ENCODE measurements at places on chromosomes 2 and 18.

DNA sequence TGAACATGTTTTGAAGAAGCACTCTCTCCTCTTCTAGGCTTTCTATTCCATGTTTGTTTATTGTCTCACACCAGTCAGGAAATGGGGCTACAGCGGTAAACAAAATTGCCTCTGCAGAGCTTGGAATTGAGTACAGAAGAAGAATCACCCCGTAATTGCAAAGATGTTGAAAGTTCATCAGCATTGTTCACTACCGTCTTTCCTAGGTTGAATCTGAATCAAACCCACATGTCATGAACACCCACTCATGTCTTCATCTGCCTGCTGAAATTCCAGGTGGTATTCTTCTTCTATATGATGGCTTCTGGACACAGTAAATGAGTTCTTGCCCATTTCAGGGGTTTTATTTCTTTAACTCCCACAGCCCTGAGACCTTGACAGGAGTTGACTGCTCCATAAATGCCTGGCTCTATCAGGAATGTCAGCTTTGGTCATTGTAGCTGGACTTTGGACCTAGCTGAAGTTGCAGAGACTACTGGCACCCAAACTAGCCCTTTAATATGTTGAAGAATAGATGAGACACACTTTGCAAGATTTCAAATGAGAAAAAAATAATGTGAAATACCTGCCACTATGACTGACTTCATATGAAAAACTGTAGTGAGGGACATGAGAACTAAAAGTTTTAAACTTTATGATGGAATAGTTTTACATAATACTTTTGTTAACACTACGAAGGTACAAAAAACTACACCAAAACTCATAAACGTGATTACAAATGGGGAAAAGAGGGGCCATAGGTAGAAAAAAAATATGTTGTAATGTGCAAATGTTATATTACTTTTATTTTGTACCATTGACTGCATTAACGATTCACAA lies 1235.3 kb upstream of the ZEB2 start:
- no peaks in the 10 kb centered on the region for H3K27me3 ChIP-seq
- no peak overlapping the region for H3K4me3 ChIP-seq
- DNase-seq: no peak
- no peaks in the 10 kb centered on the region for H3K4me1 ChIP-seq
- H3K27ac ChIP-seq: no peak overlapping the region
- no peaks in the 10 kb centered on the region for H3K36me3 ChIP-seq

DNA sequence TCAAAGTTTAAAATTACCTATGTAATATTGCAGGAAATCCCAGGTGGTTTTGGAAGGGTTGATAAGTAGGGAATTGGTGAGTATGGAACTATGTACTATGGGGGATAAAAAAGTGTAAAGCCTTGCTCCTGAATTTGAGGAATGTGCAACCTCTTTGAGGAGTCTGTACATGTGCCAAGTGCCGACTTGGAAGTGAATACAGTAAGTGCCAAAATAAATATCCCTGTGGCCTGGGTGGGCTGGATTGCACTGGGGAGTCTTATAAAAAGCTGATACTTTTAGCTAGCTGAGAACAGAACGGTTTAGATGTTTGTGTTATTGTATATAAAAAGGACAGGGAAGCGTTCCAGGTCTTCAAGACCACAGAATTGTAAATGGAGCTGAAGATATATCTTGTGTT lies 317.1 kb upstream of the LRRTM1 start:
- H3K27ac ChIP-seq: no peak overlapping the region
- H3K4me3 ChIP-seq: no peak overlapping the region
- no peaks in the 10 kb centered on the region for H3K4me1 ChIP-seq
- H3K36me3 ChIP-seq: no peaks in the 10 kb centered on the region
- no peak for DNase-seq

- H3K4me3 ChIP-seq: no peak overlapping the region
- H3K27ac ChIP-seq: no peak overlapping the region
- H3K4me1 ChIP-seq: no peaks in the 10 kb centered on the region
- no peaks in the 10 kb centered on the region for H3K36me3 ChIP-seq
Observed at GRCh38 chr2:21544392-21544791, 420.6 kb downstream of the TDRD15 start.

GRCh38 chr2:227341553-227341952 lies 16.5 kb downstream of the MFF start:
- no peaks in the 10 kb centered on the region for H3K27me3 ChIP-seq
- H3K27ac ChIP-seq: no peak overlapping the region
- no peak overlapping the region for H3K4me3 ChIP-seq
- H3K36me3 ChIP-seq: no peaks in the 10 kb centered on the region
- no peak for DNase-seq
- H3K4me1 ChIP-seq: no peaks in the 10 kb centered on the region

GRCh38 chr18:11266781-11267480 lies 117.6 kb upstream of the PIEZO2 start:
- H3K27ac ChIP-seq: no peak overlapping the region
- H3K36me3 ChIP-seq: no peaks in the 10 kb centered on the region
- no peak for DNase-seq
- H3K27me3 ChIP-seq: no peaks in the 10 kb centered on the region
- no peak overlapping the region for H3K4me3 ChIP-seq
- no peaks in the 10 kb centered on the region for H3K4me1 ChIP-seq

DNA sequence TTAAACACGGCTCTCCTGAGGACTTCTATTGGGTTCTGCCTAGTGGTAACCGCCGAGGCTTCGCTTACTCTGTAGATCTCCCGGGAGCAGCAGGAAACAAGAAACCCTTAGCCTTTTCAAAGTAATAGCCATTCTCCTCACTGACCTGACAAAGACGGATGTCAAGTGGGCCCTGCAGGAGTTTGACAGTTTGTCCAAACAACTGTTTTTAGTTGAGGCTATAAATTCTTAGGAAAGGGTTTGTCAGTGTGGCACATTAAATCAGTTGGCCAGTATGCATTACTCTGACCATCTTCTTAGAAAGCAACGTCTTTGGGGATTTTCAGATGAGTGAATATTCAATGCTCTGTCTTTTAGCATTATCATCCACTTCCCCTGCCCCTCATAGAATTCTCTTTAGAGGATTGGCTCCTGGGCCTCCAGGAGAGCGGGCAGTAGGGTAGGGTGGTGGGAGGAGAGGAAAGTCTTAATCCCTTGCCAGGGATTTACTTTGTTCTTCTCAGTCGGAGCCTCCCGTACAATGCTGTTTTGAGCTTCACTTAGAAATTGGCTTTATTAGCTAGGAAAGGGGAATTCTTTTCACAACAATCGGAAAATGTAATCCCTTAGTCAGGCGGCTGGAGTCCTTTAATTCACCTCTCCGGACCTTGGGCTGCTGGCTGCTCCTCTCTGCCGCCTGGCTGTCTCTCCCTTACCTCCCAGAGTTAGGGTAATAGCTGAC lies 13.3 kb upstream of the C18orf32 start:
- no peaks in the 10 kb centered on the region for H3K36me3 ChIP-seq
- H3K27ac ChIP-seq: no peak overlapping the region
- no peak overlapping the region for H3K4me3 ChIP-seq
- H3K4me1 ChIP-seq: peaks cover 4% of the 10 kb centered on the region
- no peaks in the 10 kb centered on the region for H3K27me3 ChIP-seq

GRCh38 chr2:12326449-12327190 lies 390.1 kb upstream of the TRIB2 start:
- DNase-seq: no peak
- H3K4me3 ChIP-seq: no peak overlapping the region
- no peaks in the 10 kb centered on the region for H3K27me3 ChIP-seq
- no peaks in the 10 kb centered on the region for H3K4me1 ChIP-seq
- H3K36me3 ChIP-seq: no peaks in the 10 kb centered on the region

GRCh38 chr2:20421336-20421987 lies 25.4 kb upstream of the RHOB start:
- no peaks in the 10 kb centered on the region for H3K36me3 ChIP-seq
- H3K4me3 ChIP-seq: no peak overlapping the region
- no peak for DNase-seq

DNA sequence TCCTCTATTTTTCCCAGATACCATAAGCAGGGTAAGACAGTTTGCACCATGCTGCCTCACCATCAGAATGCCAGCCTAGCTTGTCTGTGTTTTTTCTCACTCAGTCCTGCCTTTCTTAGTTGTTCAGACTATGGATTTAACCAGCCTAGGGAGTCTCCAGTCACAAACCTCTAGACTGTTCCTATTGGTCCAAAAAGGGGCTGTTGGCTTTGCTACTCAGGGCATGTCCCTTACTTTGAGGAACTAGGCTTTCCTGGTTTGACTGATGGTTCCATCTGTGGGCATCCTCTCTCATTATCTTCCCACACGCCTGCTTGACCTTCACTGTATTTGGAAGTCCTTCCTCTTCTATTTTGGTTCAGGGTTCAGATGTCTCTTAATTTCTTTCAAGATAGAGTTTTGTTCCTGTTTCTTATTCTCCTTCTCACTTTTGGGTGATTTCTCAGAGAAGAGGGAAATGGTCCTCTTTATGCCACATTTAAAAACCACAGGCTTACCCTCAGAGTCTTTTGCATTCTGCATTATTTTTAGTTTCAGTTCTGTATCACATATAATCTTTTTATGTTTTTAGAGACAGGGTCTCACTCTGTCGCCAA lies 31.3 kb upstream of the TMEM131 start:
- H3K27me3 ChIP-seq: no peaks in the 10 kb centered on the region
- peaks cover 20% of the 10 kb centered on the region for H3K4me1 ChIP-seq
- peak; percentile 22 for DNase-seq
- no peaks in the 10 kb centered on the region for H3K36me3 ChIP-seq
- peak overlapping the region; percentile 14 for H3K27ac ChIP-seq

- H3K36me3 ChIP-seq: no peaks in the 10 kb centered on the region
- H3K27ac ChIP-seq: no peak overlapping the region
- no peak overlapping the region for H3K4me3 ChIP-seq
- DNase-seq: no peak
Observed at GRCh38 chr2:8575038-8575833, 106.6 kb upstream of the ID2 start.

DNA sequence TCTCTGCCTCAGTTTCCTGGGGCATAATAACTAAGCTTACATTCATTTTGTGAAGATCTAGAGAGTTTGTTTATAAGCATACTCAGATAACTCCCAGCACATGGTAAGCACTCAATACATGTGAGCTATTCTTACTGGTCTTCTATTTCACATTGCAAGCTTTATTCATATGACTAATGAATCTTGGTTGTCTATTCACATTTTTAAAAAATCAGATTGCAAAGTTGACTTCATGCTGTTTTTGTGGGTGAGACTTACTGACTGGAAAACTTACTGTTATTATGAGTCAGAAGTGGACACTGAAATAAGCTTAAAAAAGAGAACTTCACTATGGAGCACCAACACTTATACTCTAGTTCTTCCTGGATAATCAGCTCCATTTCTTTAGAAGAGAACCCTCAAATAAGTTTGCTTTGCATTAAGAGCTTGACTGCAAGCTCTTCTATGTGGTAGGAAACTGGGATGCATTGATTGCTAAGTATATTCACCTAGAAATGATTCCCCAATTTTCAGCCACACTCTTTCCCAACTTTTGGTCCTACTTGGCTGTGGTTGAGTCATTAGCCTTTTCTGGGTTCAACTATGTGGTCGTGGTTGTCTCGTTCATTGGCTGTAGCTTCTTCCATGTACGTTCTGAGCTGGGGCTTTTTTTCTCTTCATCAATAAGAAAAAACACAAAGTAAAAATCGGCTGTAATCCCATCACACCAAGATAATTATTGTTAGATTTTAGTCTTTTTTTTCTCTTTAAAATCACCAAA lies 29.5 kb upstream of the RBMS1 start:
- H3K27ac ChIP-seq: no peak overlapping the region
- DNase-seq: no peak
- H3K4me1 ChIP-seq: no peaks in the 10 kb centered on the region
- no peaks in the 10 kb centered on the region for H3K36me3 ChIP-seq

GRCh38 chr2:238939521-238940403 lies 91.9 kb downstream of the TWIST2 start:
- H3K27me3 ChIP-seq: peaks cover 38% of the 10 kb centered on the region
- no peak for DNase-seq
- no peaks in the 10 kb centered on the region for H3K36me3 ChIP-seq
- no peak overlapping the region for H3K4me3 ChIP-seq
- H3K27ac ChIP-seq: no peak overlapping the region
- H3K4me1 ChIP-seq: no peaks in the 10 kb centered on the region

DNA sequence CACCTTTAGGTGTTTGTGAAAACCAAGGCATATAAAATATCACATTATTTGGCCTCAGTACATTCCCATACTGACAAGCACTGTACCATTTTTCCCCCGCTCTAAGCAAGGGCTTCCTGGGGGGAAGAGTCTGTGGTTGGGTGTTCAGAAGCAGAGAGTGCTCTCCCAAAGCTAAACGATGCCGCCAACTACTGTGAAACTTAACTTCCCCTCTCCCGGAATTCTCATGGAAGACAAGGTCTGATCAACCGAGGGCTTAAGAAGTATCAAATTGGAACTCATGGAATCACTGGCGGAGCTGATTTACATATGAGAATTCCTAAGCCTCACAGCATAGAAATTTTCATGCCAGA lies 433 bp upstream of the MFF start:
- peak; percentile 14 for DNase-seq
- no peaks in the 10 kb centered on the region for H3K27me3 ChIP-seq
- H3K27ac ChIP-seq: peak overlapping the region; percentile 82
- no peaks in the 10 kb centered on the region for H3K36me3 ChIP-seq

DNA sequence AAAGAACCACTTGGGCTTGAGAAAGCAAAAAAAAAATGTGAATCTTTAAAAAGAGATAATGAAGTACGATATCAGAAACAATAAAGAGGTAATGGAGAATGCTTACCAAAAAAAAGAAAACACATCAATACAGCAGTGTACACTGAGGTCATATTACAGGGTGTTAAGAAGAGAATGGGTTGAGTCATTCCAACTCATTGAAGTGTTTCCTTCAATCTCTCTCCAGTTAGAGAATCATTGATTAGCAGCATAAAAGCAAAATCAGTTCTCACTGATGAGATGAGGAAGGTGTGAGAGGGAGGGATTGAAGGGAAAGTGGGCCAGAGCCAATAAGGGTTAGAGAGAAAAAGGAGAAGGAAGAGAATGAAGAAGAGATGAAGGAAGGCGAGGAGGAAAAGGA lies 43.9 kb upstream of the SGPP2 start:
- H3K4me3 ChIP-seq: no peak overlapping the region
- no peaks in the 10 kb centered on the region for H3K4me1 ChIP-seq
- H3K27me3 ChIP-seq: no peaks in the 10 kb centered on the region
- no peak for DNase-seq
- no peaks in the 10 kb centered on the region for H3K36me3 ChIP-seq
- H3K27ac ChIP-seq: no peak overlapping the region

DNA sequence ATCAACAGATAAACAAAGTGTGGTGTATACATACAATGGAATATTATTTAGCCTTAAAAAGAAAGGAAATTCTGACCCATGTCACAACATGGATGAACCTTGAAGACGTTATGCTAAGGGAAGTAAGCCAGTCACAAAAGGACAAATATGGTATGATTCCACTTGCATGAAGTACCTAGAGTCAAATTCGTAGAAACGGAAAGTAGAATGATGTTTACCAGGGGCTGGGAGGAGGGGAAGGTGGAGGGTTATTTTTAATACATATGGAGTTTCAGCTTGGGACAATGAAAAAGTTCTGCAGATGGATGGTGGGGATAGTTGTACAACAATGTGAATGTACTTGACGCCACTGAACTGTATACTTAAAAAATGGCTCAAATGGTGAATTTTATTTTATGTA lies 3.3 kb upstream of the DES start:
- H3K27me3 ChIP-seq: peaks cover 15% of the 10 kb centered on the region
- DNase-seq: no peak
- no peak overlapping the region for H3K27ac ChIP-seq
- no peaks in the 10 kb centered on the region for H3K4me1 ChIP-seq
